Naive thymus-derived CD4-positive, alpha-beta T cell (primary cell): ENCODE measurements at places on chromosomes 3 and 15.

DNA sequence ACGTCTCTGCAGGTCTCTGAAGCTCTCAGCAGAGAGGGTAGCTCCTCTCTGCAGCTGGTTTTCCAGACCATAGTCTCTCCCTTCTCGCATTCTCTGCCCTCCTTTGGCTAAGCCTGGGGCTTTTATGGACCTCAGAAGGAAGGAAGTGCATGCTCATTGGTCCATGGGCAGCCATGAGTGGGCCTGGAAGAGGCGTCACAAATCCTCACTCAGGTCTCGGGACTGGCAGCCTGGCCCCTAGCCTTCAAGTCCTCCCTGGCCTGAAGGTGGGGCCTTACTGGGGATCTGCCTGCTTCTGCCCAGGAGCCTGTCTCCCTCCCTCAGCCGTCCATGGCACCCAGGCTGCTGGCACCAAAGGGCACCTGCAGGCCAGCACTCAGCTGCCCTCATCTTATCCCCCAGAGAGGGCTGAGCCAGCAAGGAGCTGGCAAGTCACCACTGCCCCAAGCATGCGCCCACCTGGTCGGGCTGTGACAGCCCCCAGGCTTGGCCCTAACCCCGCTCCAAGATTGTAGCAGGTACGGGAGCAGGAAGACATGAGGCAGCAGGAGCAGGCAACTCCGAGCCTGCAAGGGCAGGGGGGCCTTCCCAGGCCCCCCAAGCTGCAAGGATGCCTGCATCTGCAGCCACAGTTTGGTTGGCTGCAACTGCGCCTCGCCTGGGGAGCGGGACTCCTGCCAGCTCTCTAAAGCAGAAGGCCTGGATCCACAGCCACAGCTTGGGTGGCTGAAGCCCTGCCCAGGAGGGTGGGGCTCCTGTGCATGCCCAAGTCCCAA is 37.4 kb downstream of the GHSR start:
- no peaks in the 10 kb centered on the region for H3K4me1 ChIP-seq
- no peaks in the 10 kb centered on the region for H3K36me3 ChIP-seq
- no peak overlapping the region for H3K27ac ChIP-seq
- H3K4me3 ChIP-seq: no peak overlapping the region
- no peaks in the 10 kb centered on the region for H3K27me3 ChIP-seq

DNA sequence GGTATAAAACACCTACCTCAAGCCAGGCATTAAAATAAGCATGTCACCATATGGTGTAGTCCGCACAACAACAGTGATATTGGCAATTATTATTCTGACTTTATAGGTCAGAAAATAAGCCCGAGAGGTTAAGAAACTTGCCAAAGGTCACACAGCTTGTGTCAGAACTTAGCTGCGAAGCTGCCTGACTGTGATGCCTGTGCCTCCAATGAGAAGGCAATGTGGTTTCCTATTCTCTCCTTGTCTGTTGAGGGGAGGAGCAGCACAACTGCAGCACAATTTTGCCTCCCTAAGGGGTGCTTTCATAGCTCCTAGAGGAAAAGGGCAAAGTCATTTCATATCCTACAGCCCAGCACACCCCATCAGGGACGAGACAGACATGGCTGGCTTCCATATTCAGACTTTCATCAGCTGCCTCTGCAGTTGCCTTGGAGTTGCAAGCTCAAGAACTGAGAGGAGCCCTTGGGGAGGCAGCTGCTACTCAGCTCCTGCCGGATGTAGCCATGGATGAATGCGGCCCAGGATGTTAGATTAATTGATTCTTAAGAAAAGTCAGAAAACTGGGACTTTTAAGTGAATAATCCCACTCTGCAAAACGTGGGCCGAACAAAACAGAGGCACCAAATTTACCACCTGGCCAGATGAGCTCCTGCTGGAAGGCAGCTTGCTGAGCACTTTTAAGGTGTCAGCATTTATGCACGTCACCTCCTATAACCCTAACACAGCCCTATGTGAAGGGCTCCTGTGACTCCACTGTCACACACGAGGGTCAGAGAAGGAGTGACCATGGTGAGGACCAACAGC is 38.5 kb downstream of the MYO5C start:
- no peak for DNase-seq
- H3K27ac ChIP-seq: no peak overlapping the region
- H3K4me1 ChIP-seq: peaks cover 19% of the 10 kb centered on the region
- peak overlapping the region; percentile 14 for H3K4me3 ChIP-seq
- H3K36me3 ChIP-seq: no peaks in the 10 kb centered on the region

GRCh38 chr3:143865302-143865701 is 17.0 kb upstream of the SLC9A9 start:
- no peak for DNase-seq
- no peaks in the 10 kb centered on the region for H3K4me1 ChIP-seq
- no peaks in the 10 kb centered on the region for H3K36me3 ChIP-seq
- H3K27ac ChIP-seq: no peak overlapping the region
- no peak overlapping the region for H3K4me3 ChIP-seq
- no peaks in the 10 kb centered on the region for H3K27me3 ChIP-seq

- H3K36me3 ChIP-seq: no peaks in the 10 kb centered on the region
- H3K4me1 ChIP-seq: no peaks in the 10 kb centered on the region
- no peak overlapping the region for H3K27ac ChIP-seq
- no peak overlapping the region for H3K4me3 ChIP-seq
- no peak for DNase-seq
Observed at GRCh38 chr3:110754212-110754916, 317.3 kb upstream of the NECTIN3 start.

DNA sequence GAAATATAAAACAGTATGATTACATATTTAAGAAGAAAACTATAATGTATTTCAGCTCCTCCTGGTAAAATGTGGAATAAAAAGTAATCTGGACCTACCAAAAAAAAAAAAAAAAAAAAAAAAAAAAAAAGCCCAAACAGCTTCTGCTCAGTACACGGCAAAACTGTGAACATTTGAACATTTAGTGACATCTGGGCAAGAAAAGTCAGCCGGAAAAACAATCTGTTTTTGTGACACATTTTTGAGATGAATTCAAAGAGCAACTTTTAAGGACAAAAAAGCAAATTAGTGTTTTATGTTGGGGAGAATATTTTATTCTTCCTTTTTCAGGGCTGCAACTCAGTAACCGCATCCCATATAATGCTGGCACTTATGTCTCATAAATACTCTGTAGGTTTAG is 649.7 kb upstream of the KCNMB2 start:
- DNase-seq: no peak
- H3K36me3 ChIP-seq: no peaks in the 10 kb centered on the region
- no peak overlapping the region for H3K4me3 ChIP-seq
- no peaks in the 10 kb centered on the region for H3K4me1 ChIP-seq

GRCh38 chr3:13379201-13379830 is 40.8 kb downstream of the NUP210 start:
- H3K4me1 ChIP-seq: no peaks in the 10 kb centered on the region
- H3K27me3 ChIP-seq: no peaks in the 10 kb centered on the region
- H3K4me3 ChIP-seq: no peak overlapping the region
- no peak overlapping the region for H3K27ac ChIP-seq
- DNase-seq: no peak

DNA sequence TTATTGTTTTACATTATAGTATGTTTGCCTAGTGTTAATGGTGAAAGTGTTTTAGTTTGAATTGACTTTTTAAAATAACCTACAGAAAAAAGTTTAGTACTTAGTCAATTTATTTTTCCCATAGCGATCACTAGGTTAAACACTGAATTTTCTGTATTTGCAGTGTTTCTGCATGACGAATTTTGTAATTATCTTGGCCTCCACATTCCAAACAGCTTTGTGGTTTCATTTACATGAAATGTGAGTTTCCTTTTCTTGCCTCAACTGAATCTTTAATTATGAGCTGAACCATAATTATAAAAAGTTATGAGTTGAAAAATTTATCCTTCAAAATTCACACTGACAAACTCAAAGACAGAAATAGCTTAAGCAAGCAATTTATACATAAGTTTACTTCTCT is 235.5 kb downstream of the CTNNB1 start:
- H3K27me3 ChIP-seq: no peaks in the 10 kb centered on the region
- H3K27ac ChIP-seq: no peak overlapping the region
- H3K4me1 ChIP-seq: no peaks in the 10 kb centered on the region
- DNase-seq: no peak
- H3K4me3 ChIP-seq: no peak overlapping the region
- no peaks in the 10 kb centered on the region for H3K36me3 ChIP-seq

DNA sequence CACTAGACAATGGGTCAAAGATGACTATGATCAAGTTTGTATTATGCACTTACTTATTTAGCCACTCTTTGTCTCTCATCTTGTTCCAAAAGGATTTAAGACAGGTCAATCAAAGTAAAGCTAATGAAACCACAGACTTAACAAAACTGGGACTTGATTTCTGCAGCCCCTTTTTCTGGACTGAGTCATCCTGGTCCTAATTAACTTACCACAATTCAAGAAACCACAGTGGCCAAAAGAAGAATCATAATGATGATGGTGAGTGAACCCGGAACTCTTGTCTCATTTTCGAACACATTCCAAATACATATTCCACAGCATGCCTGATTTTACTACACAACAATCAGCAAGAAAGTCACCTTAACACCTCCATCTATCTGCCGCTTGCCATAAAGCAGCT is 1333.0 kb downstream of the ROBO1 start:
- no peak for DNase-seq
- H3K4me3 ChIP-seq: no peak overlapping the region
- H3K27me3 ChIP-seq: no peaks in the 10 kb centered on the region
- no peaks in the 10 kb centered on the region for H3K36me3 ChIP-seq
- no peaks in the 10 kb centered on the region for H3K4me1 ChIP-seq

- peaks cover 10% of the 10 kb centered on the region for H3K4me1 ChIP-seq
- H3K27me3 ChIP-seq: no peaks in the 10 kb centered on the region
- no peak for DNase-seq
- H3K36me3 ChIP-seq: no peaks in the 10 kb centered on the region
Observed at GRCh38 chr15:91916051-91916450, 62.5 kb downstream of the SLCO3A1 start.

DNA sequence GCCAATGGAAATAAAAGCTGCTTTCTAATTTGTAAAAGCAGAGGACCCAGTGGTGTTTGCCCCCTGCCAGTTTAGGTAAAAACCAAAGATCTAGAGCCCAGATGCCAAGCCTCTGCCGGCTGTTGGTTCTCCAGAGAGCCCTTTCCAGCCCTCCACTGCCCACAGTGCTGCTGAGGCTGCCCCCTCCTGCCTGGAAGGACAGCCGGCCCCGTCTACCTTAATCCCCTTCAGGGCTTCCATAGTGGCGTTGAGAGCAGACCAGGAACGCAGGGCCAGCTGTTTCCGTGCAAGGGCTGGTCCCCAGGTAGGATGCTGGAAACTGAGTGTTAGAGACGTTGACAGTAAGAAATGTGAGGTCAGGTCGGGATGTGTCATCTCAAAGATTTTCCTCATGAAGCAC is 6.9 kb downstream of the ST8SIA2 start:
- no peaks in the 10 kb centered on the region for H3K36me3 ChIP-seq
- H3K4me1 ChIP-seq: no peaks in the 10 kb centered on the region
- no peak overlapping the region for H3K27ac ChIP-seq
- no peaks in the 10 kb centered on the region for H3K27me3 ChIP-seq

DNA sequence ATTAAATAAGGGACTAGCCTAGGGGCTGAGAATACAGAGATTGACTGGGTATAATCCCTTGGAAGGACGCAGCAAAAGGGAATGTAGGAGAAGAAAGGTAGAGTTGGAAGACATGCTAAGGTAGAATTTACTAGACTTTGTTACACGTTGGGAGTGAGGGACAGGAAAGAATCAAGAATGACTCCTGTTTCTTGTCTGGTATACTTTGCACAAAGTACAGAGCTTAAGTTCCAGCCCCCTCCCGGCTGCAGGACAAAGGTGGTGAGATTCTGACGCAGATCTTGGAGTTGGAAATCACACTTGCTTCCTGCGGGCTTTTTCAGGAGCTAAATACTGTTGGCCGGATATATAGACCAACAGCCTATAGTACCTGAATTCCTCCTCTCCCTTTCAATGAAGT is 895 bp downstream of the HYKK start:
- peak overlapping the region; percentile 70 for H3K4me3 ChIP-seq
- H3K27me3 ChIP-seq: no peaks in the 10 kb centered on the region
- no peaks in the 10 kb centered on the region for H3K36me3 ChIP-seq
- H3K4me1 ChIP-seq: peaks cover 12% of the 10 kb centered on the region
- DNase-seq: no peak

- H3K27me3 ChIP-seq: no peaks in the 10 kb centered on the region
- no peaks in the 10 kb centered on the region for H3K4me1 ChIP-seq
- H3K36me3 ChIP-seq: peaks cover 4% of the 10 kb centered on the region
- no peak for DNase-seq
- H3K4me3 ChIP-seq: no peak overlapping the region
- no peak overlapping the region for H3K27ac ChIP-seq
Observed at GRCh38 chr3:121809249-121809648, 25.6 kb downstream of the IQCB1 start.

DNA sequence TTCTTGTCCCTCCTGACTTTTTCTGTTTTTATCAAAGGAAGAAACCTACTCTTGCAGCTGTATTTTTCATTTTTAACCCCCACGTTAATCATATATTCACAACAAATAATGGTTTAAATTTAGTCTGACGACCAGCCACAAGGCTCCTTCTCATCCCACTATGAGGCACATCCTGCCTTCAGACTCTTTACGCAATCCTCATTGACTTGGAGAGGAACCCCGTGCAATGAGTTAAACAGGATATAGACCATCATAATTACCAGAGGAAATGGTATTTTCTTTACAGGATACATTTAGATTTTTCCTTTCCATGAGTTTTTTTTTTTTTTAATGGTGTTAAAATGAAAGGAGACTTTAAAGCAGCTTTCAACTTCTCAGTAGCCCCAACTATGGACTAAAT is 68.5 kb downstream of the WWTR1 start:
- no peak overlapping the region for H3K4me3 ChIP-seq
- no peak for DNase-seq
- no peaks in the 10 kb centered on the region for H3K4me1 ChIP-seq
- H3K36me3 ChIP-seq: no peaks in the 10 kb centered on the region
- H3K27ac ChIP-seq: no peak overlapping the region

DNA sequence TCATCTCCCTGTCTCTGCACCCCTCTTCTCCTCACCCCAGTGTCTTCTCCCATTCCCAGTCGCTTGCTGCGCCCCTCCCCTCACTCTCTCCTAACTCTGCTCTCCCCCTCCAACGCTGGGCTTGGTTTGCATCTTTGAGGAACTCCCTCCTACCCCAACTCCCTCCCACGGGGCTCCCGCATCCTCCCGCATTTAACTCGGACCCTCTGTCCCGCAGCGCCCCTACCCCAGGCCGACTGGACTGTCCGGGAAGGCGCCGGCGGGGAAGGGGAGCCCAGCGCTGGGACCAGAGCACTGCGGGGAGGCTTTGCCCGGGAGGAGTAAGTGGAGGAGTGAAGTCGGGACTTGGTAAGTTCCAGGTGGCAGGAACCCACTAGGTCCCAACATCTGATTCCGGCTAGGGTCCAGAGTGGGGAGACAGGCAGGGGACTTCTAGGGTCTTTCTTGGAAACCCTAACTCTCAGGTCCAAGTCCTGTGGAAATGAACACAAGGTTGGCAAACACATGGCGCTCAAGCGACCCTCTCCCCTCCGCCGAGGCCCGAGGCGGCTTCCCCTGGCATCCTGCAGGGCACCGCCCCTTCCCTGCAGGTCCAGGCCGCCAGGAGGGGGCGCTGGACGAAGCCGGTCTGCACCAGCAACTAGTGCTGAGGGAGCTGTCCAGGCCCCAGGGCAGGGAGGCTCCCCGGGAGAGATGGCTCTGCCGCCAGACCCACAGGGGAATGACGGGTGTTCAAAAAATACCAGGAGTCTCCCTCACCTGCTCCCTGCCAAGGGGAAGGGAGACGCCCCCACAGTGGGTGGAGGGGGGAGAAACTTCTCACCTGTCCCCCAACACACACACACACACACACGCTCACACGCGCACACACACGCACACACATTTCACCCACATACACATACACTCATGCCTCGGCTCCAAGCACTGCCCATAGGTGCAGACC is 53.2 kb downstream of the LHFPL4 start:
- H3K4me1 ChIP-seq: peaks cover 11% of the 10 kb centered on the region
- DNase-seq: peak; percentile 78
- H3K27me3 ChIP-seq: peaks cover 15% of the 10 kb centered on the region
- no peaks in the 10 kb centered on the region for H3K36me3 ChIP-seq
- no peak overlapping the region for H3K4me3 ChIP-seq
